NCI-H2171 treated with DMSO at 0.1 percent for 48 hours (cell line): ENCODE measurements at places on chromosomes 16 and 17.
A peak's percentile ranks its signal among the peaks of the same experiment; 100 is the strongest.

- DNase-seq: no peak
These were observed 77.6 kb upstream of the FOXF1 start for GRCh38 chr16:86432691-86433090.

DNA sequence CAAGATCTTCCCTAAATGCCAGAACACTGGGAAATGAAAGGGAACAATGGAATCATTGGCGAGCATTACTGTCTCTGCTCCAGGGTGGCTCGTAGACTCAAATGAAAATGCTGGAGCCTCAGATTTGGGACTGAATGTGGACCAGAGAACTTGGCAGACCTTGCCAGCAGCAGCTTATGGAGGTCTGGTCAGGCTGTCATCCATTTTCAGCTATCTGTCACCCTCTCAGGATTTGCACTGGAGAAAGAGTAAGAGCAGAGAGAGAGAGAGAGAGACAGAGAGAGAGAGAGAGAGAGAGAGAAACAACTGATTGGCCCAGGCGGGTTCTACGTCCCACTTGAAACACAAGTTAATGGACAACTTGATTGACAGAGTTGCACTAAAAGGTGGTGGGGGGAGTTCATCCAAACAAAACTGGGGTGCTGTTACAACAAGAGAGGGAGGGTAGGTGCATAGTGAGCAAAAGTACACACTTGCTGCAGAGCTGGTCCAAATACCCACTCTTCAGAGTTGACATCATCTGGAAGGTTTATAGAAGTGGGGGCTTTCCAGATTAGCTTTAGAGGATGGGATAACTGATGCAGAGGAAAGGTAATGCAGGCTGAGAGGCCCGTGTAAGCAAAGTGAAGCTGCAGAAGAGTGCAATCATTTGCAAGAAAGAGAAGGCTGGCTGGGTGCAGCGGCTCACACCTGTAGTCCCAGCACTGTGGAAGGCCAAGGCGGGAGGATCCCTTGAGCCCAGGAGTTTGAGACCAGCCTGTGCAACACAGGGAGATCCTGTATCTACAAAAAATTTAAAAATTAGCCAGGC is 16.5 kb upstream of the NSMCE1 start:
- no peak for DNase-seq

- no peak for DNase-seq
These were observed 27.7 kb downstream of the CNTROB start for GRCh38 chr17:7959503-7960253.

GRCh38 chr17:72099919-72100318 is 20.9 kb upstream of the SOX9 start:
- no peak for DNase-seq

DNA sequence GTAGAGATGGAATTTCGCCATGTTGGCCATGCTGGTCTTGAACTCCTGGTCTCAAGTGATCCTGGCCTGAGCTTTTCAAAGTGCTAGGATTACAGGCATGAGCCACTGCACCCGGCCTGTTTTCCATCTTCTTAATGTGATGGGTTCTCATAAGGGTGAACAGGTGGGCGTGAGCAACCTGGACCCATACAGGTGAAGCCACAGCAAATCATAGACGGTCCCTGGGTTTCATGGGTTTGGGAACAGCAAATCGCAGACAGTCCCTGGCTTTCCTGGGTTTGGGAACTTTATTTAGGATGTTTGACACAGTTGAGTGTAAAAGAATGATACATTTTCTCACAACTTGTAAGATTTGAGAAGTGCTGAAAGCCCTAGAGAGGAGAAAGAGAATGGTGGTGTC is 12.9 kb upstream of the MEIOB start:
- no peak for DNase-seq

DNA sequence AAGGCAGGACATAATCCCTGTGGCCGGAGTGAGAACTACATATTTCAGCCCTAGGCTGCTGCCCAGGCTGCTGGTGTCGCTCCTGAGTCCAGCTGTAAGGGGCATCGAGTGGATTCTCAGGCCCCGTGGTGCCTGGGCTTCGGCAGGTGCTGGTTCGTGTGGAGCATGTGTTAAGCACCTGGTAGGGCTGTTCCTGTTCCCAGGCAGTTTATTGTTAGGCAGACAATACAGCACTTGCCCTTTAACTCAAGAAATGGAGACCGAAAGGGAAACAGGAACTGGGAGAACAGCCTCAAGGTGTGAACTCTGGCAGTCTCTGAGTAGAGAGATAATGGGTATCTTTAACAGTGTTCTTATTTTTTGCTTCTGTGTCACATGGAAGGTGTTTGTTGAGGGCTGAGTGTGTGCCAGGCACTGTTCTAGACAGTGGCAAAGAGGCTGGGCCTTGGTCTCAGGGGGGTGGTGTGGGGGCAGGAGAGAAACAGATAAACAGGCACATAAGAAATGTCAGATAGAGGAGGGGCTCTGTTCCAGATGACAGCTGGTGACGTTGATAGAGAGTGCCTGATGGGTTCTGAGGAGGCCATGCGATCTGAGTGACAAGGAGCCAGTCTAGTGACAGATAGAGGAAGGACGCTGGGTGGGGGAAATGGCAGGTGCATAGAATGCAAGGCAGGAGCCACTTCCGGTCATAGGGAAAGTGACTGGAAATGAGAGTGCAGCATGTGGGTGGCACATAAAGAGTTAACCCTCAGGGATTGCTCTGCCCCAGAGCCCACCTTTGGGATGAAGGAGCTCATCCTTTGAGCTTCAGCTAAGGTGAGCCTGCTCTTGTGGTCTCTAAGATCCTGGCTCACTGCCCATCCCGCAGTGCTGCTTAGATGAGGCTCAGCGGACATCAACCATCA is 33.8 kb downstream of the EPN2 start:
- peak; percentile 52 for DNase-seq

GRCh38 chr17:36213695-36214094 is 2.8 kb downstream of the CCL4L2 start:
- no peak for DNase-seq

- DNase-seq: no peak
These were observed 23.4 kb downstream of the SLC25A10 start for GRCh38 chr17:81735264-81736102.

GRCh38 chr16:62036101-62036801 is at the start of gene CDH8:
Gene CDH8 (minus strand): TSS chr16:62036438. CDS start chr16:62021403, 15,035 bp downstream.
- no peak for DNase-seq
